ENCODE measurements at places on chromosomes 13 and 19. TPM values are rescaled to one million over a fixed set of nuclear protein-coding genes. Genes with fewer than 3 reads are reported as not detected.
A peak's percentile ranks its signal among the peaks of the same experiment; 100 is the strongest.

ZNF66 gene
- 8.0 TPM for total RNA-seq

CEACAM3 gene
- 1.9 TPM for total RNA-seq

ZNF682 gene
- total RNA-seq = 9.2 TPM

DNA sequence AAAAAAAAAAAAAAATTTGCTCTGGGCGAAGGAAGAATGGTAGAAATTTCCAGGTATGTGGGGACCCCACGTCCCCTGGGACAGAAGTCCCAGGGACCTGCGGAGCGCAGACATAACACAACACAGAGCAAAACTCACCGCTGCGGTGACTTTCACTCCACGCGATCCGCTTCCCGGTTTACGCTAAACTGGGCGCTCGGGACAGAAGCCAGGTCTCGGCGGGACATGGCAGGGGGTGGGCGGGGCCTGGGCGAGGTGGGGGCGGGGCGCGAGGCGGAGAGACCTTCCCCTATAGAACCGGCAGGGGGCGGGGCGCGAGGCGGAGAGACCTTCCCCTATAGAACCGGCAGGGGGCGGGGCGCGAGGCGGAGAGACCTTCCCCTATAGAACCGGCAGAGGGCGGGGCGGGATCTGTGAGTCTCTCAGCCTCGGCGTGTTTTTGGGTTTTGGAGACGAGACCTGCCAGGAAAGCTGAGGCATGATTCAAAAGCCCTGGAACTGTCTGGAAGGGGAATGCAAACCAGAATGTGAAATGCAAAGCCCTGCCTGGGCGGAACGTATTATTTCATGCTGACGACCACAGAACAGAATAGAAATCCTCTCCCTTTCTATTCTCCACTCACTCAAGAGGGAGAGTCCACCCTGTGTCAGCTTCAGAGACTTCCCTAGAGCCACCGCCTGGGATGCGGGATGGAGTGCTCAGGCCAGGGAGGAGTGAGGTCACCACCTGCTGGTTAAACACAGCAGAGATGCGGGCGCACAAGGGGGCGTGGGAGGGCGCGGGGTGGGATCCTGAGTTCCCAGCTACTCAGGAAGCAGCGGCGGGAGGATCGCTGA is 20.2 kb upstream of the ERVV-1 start:
- peak; percentile 50 for DNase-seq

DNA sequence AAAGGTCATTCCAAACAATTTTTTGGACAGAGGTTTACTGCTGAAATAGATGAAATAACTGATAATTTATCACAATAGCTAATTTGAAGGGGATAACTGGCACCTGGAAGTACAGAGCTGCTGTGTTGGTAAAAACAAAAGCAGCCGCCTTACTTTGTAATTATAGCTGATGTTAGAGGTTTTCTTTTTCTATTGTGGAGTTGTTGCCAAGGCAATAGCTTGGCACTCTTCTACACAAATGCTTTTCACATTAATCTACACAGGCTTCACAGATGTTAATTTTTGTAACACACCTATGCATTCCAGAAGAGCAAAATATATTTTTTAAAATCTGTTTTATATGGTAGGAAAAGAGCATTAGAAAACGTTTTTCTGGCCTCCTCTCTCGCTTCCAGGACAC is 56.9 kb downstream of the LACC1 start:
- no peak for DNase-seq

- no peak for DNase-seq
Observed at GRCh38 chr13:74111901-74112824, 22.0 kb downstream of the KLF12 start.

- no peak for DNase-seq
Observed at GRCh38 chr13:30816736-30817135, 81.4 kb downstream of the ALOX5AP start.

GRCh38 chr13:60584976-60585375 is 188.0 kb downstream of the TDRD3 start:
- DNase-seq = peak; percentile 45

DNA sequence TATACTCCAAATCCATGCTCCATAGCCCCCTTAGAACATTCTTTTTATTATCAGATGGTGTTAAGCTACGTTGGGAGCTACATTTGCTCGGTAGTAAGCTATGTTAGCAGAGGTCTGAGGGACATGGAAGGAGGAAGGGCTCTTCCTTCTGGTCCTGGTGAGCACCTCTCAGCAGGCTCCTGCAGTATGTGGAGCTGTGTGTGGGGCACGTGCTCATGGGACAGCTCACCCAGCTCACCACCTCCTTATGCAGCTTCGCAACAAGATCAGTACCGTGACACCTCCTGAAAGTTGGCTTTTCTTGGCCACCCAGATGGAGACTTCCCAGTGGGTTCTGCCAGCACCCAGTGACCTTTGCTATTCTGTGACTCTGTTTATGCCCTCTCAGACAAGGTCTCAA is 400.5 kb upstream of the SLC10A2 start:
- no peak for DNase-seq

DNA sequence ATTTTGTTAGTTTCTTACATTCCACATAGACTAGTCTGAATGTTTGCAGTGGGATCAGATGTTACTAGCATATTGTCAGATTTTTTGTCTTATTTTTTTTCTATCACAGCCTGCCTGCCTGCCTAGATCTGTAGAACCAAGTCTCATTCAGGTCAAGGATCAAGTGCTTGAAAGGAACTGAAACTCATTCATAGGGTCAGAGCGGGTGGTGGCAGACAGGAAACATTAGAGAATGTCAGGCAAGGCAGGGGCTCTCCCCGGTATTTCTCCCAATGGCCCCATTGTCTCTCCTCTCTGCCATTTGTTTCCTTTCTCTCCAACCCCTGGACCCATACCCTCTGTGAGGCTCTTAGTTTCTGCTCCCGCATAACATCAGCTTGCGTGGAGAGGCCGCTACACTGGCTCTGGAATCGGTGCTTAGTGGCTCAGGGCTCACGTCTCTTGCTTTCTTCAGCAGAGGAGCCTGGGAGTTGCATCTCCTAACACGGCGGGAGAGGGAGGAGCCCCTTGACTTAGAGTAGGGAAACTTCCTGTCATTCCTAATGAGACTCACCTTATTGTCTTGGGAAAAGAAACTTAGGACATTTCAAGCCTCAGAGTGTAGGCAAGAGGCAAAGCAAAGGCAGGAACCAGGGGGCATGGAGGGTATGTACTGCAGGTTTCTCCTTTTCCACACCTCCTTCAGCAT is 35.6 kb upstream of the SPATA13 start:
- DNase-seq = no peak

GRCh38 chr13:79413521-79413920 is 7.5 kb upstream of the RBM26 start:
- no peak for DNase-seq
